ENCODE measurements at places on chromosomes 7 and 10.

DNA sequence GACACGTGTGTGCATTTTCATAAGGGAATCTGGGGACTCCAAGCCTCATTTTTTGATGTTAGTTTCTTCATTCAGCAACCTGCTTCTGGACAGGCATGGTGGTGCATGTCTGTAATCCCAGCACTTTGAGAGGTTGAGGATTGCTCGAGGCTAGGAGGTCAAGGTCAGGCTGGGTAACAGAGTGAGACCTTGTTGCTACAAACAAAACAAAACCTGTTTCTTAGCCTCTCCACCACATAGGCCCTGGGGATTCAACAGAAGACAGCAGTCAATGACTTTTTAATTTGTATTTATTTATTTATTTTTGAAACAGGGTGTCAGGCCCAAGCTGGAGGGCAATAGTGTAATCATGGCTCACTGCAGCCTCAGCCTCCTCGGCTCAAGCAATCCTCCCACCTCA lies 6.9 kb upstream of the CYTH3 start:
- DNase-seq, result no peak

GRCh38 chr10:66834802-66835201 lies 91.0 kb upstream of the LRRTM3 start:
- DNase-seq, result no peak

DNA sequence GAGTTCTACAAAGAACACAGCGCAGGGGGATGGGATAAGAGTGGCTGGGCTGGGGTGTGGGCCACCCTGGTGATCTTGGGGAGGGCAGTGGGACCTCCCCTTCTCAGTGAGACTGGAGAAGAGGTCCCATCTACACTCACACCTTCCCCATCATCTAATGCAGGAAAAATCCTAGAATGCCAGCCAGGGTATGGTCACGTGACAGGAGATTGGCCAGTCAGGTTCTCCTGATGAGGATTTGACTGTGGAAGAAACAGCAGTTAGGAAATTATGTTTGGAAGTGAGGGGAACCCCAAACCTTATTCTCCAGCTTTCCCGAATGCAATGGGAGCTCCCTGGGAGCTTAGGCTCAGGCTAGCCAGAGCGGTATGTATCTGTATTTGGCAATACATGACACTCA lies 158.8 kb upstream of the GRB10 start:
- no peak for DNase-seq

GRCh38 chr7:77497079-77497478 lies 40.0 kb upstream of the PTPN12 start:
- no peak for DNase-seq

DNA sequence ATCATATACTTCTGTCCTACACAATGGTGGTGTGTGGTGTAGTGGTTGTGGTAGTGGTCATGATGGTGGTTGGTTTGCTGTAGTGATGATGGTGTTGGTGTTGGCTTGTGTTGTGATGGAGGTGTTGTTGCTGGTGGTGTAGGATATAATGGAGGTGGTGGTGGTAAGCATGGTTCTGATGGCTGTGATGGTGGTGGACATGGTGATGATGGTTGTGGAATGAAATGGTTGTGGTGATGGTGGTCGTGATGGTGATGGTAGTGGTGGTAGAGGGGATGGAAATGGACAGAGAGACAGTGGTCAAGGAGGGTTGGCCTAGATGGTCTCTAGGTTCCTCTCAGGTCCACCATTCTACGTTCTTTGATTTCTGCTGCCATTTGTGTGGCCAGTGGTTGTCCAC lies 44.7 kb downstream of the FAM241B start:
- no peak for DNase-seq

DNA sequence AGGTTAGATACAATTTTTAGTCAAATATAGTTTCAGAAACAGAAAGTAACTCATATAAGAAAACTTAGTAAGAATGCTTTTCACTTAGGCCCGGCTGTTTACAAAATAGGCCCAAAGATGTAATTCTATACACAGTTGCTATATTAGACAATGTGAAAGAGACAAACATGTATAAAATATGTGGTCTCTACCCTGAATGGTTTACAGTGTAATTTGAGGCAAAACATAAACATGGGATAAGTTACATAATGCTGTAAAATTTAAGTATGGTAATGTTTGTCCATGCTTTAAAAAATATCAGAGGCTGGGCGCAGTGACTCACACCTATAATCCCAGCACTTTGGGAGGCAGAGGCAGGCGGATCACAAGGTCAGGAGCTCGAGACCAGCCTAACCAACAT lies 18.7 kb downstream of the KRIT1 start:
- DNase-seq, result peak; percentile 28

- peak; percentile 90 for DNase-seq
Observed at GRCh38 chr7:108094933-108095710, 35.0 kb downstream of the LAMB4 start.

GRCh38 chr10:35422228-35422627 lies 85.9 kb downstream of the CCNY start:
- no peak for DNase-seq
